NCI-H2029 treated with DMSO at 0.1 percent for 48 hours (cell line): ENCODE measurements at places on chromosomes 6 and 20.
A peak's percentile ranks its signal among the peaks of the same experiment; 100 is the strongest.

DNA sequence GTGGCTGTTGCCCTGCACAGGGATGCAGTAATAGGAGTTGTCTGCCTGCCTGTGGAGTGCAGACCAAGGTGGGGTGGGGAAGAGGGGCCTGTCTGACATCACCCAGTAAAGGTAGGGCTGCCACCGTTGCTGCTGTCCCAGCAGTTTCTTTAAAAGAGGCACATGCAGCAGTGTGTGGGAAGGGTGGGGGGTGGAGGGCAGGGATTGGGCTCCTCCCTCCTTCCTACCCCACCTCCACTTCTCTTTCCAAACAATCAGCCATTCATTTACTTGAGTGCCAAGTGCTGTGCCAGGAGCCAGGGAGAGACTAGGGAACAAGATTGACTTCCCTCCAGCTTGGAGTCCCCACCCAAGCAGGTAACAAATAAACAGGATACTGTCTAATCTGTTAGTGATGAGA, 66.8 kb upstream of the MYL9 start:
- DNase-seq, result no peak

DNA sequence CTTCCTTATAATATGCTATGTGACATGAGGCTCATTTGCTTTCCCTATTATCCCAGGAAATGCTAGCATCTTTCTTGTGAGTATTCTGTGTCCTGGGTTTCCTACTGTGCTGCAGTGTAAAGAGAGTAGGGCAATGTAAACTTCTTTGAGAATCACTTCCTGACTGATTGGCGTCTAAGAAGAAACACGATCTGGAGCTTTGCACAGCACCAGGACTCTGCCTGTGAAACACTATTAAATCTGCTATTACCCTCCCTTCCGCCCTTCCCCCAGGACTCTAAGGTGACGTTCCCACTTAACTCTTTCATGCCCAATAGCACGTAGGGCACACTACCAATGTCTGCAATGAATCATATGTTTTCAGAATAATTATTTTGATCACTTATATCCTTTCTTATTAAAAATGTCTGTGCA, 607.3 kb upstream of the CITED2 start:
- peak; percentile 9 for DNase-seq

DNA sequence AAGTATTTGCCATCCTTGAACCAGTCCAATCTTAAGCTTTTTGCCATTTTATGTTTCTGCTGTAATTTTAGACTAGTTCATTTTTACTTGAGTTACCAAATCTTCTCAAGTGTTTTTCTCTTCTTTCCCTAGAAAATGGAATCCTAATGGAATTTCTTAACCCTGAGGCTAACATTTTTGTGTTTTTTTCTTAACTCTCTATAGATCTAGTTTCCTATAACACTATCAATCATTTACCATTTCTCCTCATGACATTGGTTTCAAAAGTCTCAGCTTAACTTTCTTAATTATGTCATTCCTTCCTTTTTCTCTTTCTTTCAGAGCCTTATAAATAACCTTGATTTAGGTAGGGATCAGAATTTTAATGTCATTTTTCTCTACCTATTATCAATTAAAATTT, 54.8 kb downstream of the SENP6 start:
- no peak for DNase-seq

GRCh38 chr20:35318502-35319157, 26.4 kb upstream of the FAM83C start:
- DNase-seq, result peak; percentile 91

- DNase-seq, result no peak
These were observed 59.5 kb upstream of the RSPO3 start for GRCh38 chr6:127058936-127059335.

- no peak for DNase-seq
These were observed 70.5 kb upstream of the HINT3 start for GRCh38 chr6:125886021-125886420.

DNA sequence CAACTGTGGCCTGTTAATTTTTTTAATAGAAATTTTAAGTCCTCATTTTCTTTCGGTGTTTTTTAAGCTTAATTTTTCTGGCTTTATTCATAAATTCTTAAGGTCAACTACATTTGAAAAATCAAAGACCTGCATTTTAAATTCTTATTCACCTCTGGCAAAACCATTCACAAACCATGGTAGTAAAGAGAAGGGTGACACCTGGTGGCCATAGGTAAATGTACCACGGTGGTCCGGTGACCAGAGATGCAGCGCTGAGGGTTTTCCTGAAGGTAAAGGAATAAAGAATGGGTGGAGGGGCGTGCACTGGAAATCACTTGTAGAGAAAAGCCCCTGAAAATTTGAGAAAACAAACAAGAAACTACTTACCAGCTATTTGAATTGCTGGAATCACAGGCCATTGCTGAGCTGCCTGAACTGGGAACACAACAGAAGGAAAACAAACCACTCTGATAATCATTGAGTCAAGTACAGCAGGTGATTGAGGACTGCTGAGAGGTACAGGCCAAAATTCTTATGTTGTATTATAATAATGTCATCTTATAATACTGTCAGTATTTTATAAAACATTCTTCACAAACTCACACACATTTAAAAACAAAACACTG, 10.1 kb downstream of the HFE start:
- DNase-seq, result peak; percentile 93

DNA sequence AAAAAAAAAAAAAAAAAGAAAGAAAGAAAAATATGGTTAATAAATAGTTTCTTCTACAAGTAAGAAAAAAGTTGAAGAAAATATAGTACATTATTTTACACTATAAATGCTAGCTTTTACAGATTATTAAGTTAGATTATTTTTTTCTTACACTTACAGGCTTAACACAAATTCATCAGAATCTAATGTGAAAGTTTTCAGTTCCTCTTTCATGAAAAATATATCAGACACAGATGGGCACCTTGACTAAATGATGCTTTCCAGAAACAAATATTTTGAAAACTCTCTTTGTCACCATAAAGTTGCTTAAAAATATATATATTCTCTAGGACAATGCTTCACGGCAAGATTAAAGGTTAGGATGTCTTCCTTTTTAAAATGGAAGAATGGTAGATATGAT, 321.8 kb upstream of the HSF2 start:
- DNase-seq, result no peak

- DNase-seq, result no peak
These were observed 168.2 kb downstream of the SMOC2 start for GRCh38 chr6:168609026-168609685.

DNA sequence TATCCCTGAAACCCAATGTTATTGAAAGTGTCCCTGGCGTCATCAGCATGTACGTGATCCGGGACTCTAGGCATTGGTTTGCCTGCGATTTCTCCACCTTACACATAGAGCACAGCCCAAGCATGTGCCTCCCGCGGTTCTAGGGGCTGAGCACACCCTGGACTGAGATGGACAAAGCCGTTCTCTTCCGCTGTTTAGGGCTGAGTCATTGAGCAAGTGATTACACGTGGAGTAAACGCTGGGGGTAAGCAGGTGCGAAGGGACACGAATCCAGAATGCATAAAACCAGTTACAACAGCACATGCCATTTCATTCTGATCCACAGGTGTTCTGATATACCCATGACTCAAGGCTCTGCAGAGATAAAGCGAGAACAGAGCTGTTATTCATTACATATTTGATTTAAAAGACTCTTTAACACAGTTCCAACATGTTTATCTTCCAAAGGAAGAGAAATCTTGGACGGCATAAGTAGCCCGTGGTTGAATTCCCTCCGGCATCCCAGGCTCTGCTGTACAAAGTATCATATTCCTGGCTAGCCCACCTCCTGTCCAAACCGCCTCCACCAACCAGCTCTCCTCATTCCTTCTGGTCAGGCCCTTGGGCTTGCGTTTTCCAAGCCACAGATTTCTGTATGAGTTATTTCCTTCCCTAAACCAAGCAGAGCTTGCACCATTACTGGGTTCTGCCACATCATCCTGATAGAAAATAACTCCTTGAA, 36.1 kb upstream of the THBS2 start:
- DNase-seq, result no peak
